ENCODE measurements at places on chromosomes 7 and 10. TPM values are rescaled to one million over a fixed set of nuclear protein-coding genes. Genes with fewer than 3 reads are reported as not detected.

PRKG1 gene
- total RNA-seq = 18.3 TPM

SSC4D gene
- total RNA-seq = 0.56 TPM

COL28A1 gene
- under 0.01 TPM for total RNA-seq

OR2A7 gene
- total RNA-seq = not detected

- peaks cover 37% of the 10 kb centered on the region for H3K36me3 ChIP-seq
- H3K27ac ChIP-seq = no peak overlapping the region
- no peaks in the 10 kb centered on the region for H3K4me1 ChIP-seq
- no peak for DNase-seq
- H3K27me3 ChIP-seq = no peaks in the 10 kb centered on the region
Measured at GRCh38 chr7:141754939-141755338, 9.0 kb upstream of the TAS2R3 start.

- no peak overlapping the region for H3K27ac ChIP-seq
- H3K4me3 ChIP-seq = no peak overlapping the region
- H3K4me1 ChIP-seq = no peaks in the 10 kb centered on the region
- 0 out of 2 replicates have a peak, but pooled peaks cover 2% of the 10 kb centered on the region for H3K27me3 ChIP-seq
Measured at GRCh38 chr7:29040579-29040925, 82.4 kb upstream of the TRIL start.

DNA sequence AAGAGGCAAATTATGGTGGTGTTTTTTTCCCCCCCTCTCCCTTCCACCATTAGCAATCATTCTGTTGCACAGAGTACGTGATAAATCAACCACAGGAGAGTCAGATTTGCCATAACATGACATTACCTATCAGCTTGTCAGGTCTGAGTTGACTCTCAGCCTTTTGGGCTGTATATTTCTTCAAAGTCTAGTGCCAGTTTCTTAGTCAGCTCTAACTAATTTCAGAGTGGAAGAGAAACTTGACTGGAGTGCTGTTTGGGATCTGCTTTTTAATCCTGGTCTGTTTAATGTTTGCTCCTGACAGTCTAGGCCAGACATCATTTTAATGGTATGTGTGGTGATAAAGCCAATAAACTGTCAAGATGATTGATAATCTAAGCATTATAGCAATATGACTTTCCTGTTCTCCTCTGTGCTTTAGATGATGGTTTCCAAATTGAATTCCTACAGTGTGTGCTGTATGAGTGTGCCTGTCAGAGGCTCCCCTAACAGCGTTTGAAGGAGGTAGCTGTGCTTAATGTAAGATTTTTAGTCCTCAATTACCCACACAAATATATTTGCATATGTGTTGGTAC is 76.9 kb downstream of the LRMDA start:
- H3K27me3 ChIP-seq = peaks cover 23% of the 10 kb centered on the region
- peaks cover 2% of the 10 kb centered on the region for H3K4me1 ChIP-seq
- H3K4me3 ChIP-seq = no peak overlapping the region

- H3K36me3 ChIP-seq = no peaks in the 10 kb centered on the region
- no peak for DNase-seq
- no peak overlapping the region for H3K27ac ChIP-seq
Measured at GRCh38 chr7:81183326-81183725, 264.5 kb upstream of the SEMA3C start.

GRCh38 chr7:12719981-12720865 is 32.8 kb downstream of the ARL4A start:
- H3K36me3 ChIP-seq = no peaks in the 10 kb centered on the region
- H3K27me3 ChIP-seq = no peaks in the 10 kb centered on the region
- H3K4me3 ChIP-seq = no peak overlapping the region

- peak overlapping the region; percentile 86 for H3K4me3 ChIP-seq
- H3K27me3 ChIP-seq = no peaks in the 10 kb centered on the region
- DNase-seq = peak; percentile 90
Measured at GRCh38 chr10:63630931-63631680, 109.9 kb downstream of the REEP3 start.

DNA sequence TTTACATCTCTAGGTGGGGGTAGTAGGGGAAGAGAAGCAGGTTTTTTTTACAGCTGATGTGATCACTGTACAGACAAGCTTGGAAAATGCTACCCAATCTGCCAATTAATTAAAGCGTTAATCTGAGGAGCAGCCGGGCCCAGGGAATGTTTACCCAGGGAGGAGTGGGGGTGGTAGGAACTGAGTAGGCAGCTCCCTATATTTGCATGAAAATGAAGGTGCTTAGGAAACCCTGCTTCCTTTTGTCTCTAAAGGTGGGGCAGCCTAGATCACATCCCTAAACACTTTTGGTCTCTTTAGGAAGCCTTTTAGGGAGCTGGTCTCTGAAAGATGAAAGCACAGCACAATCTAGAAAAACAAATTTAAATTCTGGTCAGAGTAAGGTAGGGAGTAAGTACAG is 53.0 kb upstream of the NFKB2 start:
- H3K27ac ChIP-seq = no peak overlapping the region
- peak; percentile 4 for DNase-seq
- peaks cover 10% of the 10 kb centered on the region for H3K36me3 ChIP-seq
- H3K4me1 ChIP-seq = peaks cover 14% of the 10 kb centered on the region
- H3K27me3 ChIP-seq = no peaks in the 10 kb centered on the region

DNA sequence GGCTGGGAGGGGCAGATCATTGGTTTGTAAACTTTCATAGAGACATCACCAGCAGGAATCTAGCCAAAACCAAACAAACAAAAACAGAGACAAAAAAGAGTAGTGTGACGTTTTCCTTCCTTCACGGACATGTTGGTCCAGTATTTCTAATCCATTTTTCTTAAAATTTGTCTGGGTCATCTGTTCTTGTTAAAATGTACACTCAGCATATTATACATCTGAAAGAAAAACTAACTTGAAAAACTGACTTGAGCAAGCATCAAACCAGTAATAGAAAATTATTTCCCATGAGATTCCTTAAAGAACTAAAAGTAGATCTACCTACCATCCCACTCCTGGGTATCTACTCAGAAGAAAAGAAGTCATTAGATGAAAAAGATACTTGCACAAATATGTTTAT is 164.2 kb downstream of the KLF6 start:
- DNase-seq = no peak
- H3K27ac ChIP-seq = no peak overlapping the region
- H3K4me3 ChIP-seq = no peak overlapping the region
- H3K27me3 ChIP-seq = no peaks in the 10 kb centered on the region
- no peaks in the 10 kb centered on the region for H3K36me3 ChIP-seq

Data from IMR-90 (cell line).